ENCODE measurements at places on chromosomes 7 and 10.

- DNase-seq: no peak
Observed at GRCh38 chr7:158394936-158395335, 192.7 kb downstream of the PTPRN2 start.

DNA sequence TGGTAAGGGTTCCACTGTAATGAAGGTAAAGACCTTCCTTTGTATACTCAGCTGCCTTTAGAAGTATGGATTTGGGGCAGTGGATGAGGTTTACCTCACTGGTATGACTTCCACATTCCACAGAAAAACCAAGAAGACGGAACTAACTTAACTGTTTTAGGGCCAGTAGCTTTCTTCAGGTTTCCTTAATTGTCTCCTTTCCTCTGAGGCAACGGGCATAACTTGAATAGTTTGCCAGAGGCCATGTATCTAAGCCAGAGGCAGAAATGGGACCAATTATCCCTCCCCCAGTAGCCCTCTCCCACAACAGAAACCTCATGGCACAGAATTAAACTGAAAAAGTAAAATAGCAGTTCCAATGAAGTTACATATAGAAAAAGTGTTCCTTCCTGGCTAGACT lies 281.7 kb downstream of the PHTF2 start:
- no peak for DNase-seq

- DNase-seq: no peak
Observed at GRCh38 chr10:114031073-114031972, 12.3 kb upstream of the ADRB1 start.

DNA sequence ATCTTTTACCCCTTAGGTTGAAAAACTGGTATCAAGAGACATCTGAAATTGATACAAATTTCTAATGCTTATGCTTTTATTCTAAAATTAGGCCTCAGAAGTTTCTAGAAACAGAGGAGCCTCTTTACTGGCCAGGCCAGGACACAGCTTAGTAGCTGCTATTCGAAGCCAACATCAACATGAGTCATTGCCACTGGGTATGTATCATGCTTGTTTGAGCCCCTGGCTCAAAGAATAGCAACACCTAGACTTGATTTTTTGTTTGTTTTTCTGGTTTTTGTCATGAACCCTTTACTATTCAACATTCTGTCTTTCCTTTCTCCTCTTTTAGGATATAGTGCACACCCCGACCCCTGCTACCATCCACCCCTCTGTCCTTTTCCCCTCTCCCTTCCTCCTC lies 90.9 kb upstream of the STK17A start:
- peak; percentile 85 for DNase-seq

DNA sequence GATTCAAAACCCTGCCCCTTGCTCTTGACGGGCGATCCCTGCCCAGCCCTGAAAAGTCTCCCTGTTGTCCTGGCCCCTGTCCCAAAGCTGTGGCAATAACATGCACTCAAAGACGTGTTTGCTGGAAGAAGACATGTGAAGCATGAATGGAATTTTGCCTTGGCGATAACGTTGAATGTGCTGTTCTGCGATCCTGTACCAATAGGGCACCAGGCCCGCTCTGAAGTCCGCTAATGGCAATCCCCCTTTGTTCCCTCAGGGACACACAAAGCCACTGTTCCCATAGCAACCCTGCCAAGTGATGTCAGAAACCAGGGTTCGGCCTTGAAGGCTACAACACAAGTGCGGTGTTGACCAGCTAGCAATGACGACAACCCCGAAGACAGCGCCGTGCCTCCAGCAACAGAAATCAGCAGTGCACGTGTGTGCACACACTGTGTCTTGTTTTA lies 284.6 kb downstream of the KLF6 start:
- DNase-seq: peak; percentile 94

DNA sequence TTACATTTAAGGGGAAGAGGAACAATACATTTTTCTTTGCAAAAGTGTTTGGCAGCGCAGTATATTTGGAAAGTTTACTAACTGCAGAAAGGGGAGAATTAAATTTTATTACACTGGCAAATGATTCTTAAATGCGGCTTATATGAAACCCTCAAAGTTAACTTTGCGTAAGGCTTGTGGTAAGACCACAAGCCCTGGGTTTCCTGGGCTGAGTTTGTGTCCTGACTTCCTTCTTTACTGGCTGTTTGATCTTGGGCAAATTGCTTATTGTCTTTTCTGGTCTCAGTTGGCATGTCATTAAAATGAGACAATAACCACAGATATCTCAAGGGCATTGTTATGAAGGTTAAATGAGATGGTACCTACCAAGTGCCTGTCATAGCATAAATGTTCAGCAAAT lies 106.8 kb downstream of the GLRX3 start:
- DNase-seq: no peak

GRCh38 chr10:32315424-32315823 lies 31.5 kb downstream of the EPC1 start:
- DNase-seq: no peak
